Fibroblast of skin of left biceps (primary cell): ENCODE measurements at places on chromosomes 2 and 18.

DNA sequence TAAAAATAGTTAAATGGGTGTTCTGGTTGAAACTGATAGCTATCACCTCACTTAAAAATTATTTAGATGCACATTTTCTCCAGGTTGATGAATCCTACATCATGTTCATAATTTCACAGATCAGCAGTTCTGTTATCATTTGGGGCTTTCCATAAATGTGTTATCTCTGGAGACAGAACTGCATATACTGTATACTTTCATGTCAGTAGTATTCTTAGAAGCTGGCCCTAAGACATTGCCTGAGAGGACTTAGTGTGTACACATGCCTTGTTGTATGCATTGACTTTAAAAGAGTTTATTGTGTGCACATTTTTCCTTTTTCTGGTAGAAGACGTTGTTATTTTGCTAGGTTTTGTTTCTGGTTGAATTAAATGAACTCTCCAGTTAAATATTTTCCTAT lies 41.0 kb downstream of the PIK3C3 start:
- DNase-seq = no peak

- DNase-seq = no peak
These were observed 181.5 kb upstream of the ITGA4 start for GRCh38 chr2:181275643-181276070.

DNA sequence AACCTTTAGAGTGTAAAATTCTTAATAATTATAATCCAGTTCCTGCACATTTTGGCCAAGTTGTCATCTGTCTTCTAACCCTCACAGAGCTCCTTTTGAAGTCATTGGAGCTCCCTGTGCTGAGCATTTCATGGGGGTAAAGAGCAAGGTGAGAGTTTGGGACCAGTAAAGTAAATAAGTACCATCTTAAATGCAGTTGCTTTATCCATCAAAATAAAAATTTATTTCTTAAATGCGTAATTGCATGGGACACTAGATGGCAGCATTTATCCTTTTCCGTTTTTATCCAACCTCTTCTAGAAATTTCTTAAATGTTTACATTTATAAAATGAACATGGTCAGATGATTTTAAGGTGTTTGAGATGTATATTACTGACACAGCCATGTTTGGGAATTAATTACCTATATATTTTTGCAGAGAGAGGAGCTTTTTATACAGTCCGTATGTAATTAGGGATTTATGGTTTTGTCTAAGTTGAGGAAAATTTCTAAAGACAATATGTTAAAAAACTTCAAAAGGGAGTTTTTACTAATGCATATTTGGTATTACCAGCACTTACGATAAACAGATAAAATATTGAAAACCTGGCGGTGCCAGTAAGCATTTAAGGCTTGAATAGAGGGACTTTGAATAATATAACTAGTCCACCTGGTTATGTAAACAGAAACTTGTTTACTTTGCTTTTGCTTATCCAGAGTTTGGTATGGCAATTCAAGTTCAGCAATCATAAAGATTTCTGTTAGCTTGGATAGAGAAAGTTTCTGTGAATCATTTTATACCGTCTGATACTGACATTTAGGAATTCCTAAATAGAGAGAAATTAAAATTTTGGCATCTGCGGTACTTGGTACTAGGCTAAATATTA lies 54.5 kb downstream of the ACSL3 start:
- DNase-seq = no peak

GRCh38 chr18:76754351-76754750 lies 68.0 kb upstream of the ZNF236 start:
- DNase-seq = no peak

DNA sequence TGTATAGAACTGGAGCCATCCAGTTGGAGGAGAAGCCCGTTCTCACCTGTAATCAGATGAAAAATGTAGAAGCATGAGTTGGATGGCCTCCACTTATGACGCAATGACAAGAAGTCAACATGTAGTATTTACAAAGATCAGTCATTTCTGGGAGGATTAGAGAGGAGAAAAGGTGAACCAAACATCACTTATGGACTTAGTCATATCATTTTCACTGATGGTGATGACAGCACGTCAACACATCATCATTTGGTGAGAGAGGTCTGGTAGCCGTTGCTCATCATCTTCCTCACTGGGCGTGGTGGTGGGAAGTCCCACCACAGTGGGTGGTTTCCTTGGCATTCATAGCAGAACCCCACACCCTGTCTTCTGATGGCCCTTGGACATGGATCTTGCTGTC lies 264.2 kb upstream of the EPAS1 start:
- no peak for DNase-seq
